Common myeloid progenitor, CD34-positive (primary cell): ENCODE measurements at places on chromosomes 1 and 21.
A peak's percentile ranks its signal among the peaks of the same experiment; 100 is the strongest.

- no peak overlapping the region for H3K4me3 ChIP-seq
- no peak overlapping the region for H3K27ac ChIP-seq
- H3K27me3 ChIP-seq: no peaks in the 10 kb centered on the region
- H3K4me1 ChIP-seq: no peaks in the 10 kb centered on the region
Measured at GRCh38 chr21:31484219-31484618, 140.2 kb upstream of the TIAM1 start.

- DNase-seq: no peak
- H3K4me3 ChIP-seq: peak overlapping the region; percentile 87
- no peaks in the 10 kb centered on the region for H3K36me3 ChIP-seq
- no peaks in the 10 kb centered on the region for H3K27me3 ChIP-seq
- H3K27ac ChIP-seq: peak overlapping the region; percentile 59
- peaks cover 63% of the 10 kb centered on the region for H3K4me1 ChIP-seq
Measured at GRCh38 chr21:46322351-46323226, 1.1 kb downstream of the C21orf58 start.

DNA sequence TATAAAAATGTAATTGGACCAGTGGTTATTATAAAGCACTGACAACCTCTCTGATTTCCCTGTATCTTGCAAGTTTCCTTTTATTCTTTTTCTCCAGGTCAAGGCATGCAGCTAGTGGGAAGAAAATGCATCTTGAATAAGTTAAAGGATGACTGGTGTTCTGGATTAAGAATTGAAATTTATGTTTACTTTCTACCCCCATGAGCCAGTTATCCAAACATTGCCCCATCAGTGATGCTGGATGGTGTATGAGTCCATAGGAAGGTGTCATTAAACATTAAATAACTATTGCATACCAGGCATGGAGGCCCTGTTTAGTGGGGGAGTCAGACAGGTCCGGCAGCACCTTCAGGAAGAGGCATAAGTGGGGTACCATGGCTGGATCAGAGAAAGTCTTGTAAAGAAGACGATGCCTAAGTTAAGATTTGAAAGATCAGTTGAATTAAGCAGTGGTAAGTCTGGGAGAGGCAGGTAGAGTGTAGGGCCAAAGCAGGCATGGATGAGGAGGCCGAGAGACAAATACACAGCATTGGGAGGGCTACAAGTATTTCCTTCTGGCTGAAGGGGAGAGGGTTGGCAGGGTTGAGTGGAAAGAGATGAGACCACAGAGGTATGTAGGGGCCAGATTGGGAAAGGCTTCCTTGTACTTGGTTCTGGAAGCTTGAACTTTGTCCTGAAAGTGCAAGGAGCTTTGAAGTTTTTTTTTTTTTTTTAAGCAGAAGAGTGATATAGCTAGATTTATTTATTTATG, 5.7 kb downstream of the SZRD1 start:
- no peak for DNase-seq
- H3K27me3 ChIP-seq: no peaks in the 10 kb centered on the region
- H3K4me3 ChIP-seq: no peak overlapping the region
- H3K27ac ChIP-seq: no peak overlapping the region
- H3K4me1 ChIP-seq: peaks cover 24% of the 10 kb centered on the region

- H3K27ac ChIP-seq: no peak overlapping the region
- no peak overlapping the region for H3K4me3 ChIP-seq
- H3K4me1 ChIP-seq: no peaks in the 10 kb centered on the region
- H3K36me3 ChIP-seq: no peaks in the 10 kb centered on the region
Measured at GRCh38 chr1:211876851-211877590, 46.5 kb upstream of the LPGAT1 start.

DNA sequence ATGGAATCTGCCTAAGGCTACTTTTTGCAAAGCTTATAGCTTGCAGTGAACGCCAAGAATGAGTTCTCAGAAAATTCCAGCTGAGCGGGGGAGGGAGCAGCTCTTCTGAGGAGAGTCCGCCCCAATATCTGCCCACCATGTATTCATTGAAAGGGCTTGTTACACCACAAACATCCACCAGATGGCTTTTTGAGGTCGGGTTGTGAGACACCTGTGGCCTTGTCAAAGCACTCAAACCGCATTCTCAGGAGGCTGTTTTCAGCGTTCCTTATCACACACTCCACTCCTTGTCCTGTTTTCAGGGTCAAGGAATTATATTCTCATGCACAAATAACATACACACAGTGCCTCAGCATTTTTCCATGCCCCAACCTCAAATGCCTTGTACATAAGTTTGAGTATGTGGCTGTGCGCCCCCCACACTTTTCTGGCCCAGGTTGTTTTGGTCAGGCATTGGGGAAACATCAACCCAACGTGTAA, 3.9 kb upstream of the C4BPB start:
- H3K4me3 ChIP-seq: no peak overlapping the region
- peaks cover 26% of the 10 kb centered on the region for H3K4me1 ChIP-seq
- no peaks in the 10 kb centered on the region for H3K27me3 ChIP-seq

DNA sequence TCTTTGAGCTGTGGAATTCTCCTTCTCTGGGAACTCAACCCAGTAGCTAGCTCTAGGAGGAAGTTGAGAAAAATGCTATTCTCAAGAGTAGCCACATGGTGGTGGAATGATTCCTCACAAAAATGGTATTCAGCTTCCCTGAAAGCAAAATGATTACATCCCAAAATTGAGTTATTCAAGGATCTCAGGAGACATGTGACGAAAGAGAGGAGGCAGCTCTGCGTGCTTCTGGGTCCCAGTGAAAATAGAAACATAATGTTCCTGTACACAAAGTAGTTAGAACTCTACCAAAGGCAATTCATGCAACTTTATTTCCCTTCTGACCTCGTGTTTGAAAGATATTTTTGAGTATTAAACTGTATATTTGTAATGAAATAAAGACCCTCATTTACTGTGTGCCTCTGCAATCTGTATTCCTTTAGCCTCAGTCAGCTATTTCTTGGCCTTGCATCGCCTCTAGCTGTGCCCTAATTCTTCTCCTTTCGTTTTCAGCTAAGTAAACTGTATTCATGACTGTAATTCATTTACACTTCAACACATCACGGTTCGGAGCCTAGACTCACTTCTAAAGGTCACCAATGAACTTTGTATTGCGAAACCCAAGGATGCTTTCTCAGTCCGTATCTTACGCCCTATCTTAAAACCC, 167.3 kb downstream of the FASLG start:
- peaks cover 49% of the 10 kb centered on the region for H3K4me1 ChIP-seq
- H3K4me3 ChIP-seq: peak overlapping the region; percentile 26
- no peaks in the 10 kb centered on the region for H3K36me3 ChIP-seq
- H3K27me3 ChIP-seq: no peaks in the 10 kb centered on the region
- peak; percentile 62 for DNase-seq
- H3K27ac ChIP-seq: no peak overlapping the region

- peaks cover 62% of the 10 kb centered on the region for H3K4me1 ChIP-seq
- H3K27ac ChIP-seq: peak overlapping the region; percentile 87
- no peaks in the 10 kb centered on the region for H3K27me3 ChIP-seq
Measured at GRCh38 chr21:42062236-42063022, 8.7 kb upstream of the UMODL1 start.

- no peak for DNase-seq
- H3K4me1 ChIP-seq: peaks cover 10% of the 10 kb centered on the region
- no peaks in the 10 kb centered on the region for H3K36me3 ChIP-seq
Measured at GRCh38 chr1:18630511-18631495, at the start of gene PAX7. TSS of gene PAX7 (plus strand) at chr1:18630846. CDS start at chr1:18631604, 758 bp downstream.

DNA sequence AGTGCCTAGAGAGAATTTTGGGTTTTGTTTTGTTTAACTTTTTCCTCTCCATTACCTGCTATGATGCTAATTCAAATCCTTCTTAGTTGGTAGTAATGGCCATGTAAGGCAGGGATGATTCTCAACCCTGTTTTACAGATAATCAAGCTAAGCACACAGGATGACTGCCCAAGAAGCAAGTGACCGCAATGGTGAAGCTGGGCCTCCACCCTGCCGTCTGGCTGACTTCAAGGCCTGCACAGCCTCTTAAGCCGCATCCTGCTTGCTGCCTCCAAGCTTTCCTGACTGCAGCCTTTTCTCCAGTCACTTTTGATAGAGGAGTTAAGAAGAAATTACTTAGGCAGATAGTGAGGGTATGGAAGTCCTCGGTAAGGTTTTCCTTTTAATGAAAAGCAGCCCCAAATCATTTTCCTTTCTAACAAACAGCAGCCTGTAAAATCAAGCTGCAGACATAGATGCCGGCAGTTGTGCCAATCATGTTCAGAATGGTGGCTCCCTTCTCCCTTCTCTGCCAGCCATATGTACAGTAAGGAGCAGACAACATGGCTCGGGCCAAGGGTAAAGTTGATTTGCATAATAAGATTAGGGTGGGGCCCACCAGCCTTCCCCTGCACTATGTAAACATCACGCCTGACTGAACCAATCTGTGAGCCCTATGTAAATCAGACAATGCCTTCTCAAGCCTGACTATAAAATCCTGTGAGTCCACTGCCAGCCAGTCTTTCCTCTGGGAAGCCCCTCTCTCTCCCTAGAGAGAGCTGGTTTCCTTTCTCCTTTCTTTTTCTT, 8.8 kb upstream of the CTBS start:
- DNase-seq: no peak
- H3K27me3 ChIP-seq: no peaks in the 10 kb centered on the region
- H3K27ac ChIP-seq: no peak overlapping the region
- H3K36me3 ChIP-seq: no peaks in the 10 kb centered on the region
- H3K4me3 ChIP-seq: no peak overlapping the region
